ENCODE measurements at places on chromosomes 12 and 14.
A peak's percentile ranks its signal among the peaks of the same experiment; 100 is the strongest.

GRCh38 chr12:70379846-70380245, 13.8 kb downstream of the KCNMB4 start:
- H3K4me1 ChIP-seq = no peaks in the 10 kb centered on the region
- H3K27ac ChIP-seq = no peak overlapping the region
- no peak overlapping the region for H3K4me3 ChIP-seq
- H3K27me3 ChIP-seq = no peaks in the 10 kb centered on the region
- no peaks in the 10 kb centered on the region for H3K36me3 ChIP-seq

DNA sequence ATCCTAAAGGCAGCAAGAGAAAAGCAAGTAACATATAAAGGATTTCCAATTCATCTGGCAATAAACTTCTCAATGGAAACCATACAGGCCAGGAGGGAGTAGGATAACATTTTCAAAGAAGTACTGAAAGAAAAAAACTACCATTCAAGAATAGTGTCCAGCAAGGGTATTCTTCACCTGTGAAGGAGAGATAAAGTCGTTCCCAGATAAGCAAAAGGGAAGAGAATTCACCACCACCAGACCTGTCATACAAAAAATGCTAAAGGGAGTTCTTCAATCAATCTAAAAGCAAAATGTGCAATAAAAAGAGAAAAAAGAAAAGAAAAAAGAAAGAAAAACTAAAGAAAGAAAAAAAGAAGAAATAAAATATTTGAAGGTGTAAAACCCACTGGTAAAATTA, 228.9 kb upstream of the AMIGO2 start:
- H3K4me3 ChIP-seq = no peak overlapping the region
- H3K27ac ChIP-seq = no peak overlapping the region
- H3K4me1 ChIP-seq = no peaks in the 10 kb centered on the region
- no peak for DNase-seq
- no peaks in the 10 kb centered on the region for H3K36me3 ChIP-seq

DNA sequence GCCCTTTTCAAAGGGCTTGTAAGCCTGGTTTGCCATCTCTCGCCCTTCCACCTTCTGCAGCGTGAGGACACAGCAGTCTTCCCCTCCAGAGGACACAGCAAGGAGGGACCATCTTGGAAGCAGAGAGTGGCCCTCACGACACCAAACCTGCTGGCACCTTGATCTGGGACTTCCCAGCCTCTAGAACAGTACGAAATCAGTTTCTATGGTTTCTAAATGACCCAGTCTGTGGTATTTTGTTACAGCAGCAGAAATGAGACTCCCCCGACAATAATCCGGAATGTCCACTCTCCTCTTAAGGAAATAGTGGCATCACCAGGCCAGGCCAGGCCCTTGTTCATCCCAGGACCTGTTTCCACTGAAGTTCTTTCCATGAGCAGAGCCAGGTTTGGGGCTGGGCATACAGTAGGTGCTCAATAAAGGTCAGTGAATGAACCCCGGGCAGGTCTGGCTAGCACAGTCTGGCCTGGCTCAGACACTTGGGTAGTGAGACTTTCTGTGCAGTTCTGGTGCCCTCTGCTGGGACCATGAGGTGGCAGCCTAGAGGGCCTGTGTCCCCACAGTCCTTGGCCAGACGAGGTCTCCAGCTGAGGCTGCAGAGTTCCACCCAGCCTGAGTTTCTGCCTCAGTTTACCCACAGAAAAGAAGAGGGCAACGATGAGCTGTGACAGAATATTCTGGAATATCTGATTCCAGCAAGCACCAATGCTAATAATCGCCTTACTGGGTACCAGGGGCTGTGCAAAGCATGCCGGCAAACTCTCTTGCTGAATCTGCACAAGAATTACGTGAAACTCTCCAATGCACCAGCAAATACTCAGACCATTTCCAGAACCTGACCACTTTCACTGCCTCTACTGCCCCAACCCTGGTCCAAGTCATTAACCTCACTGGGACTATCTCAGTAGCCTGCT, 14.0 kb downstream of the ABCB9 start:
- H3K27me3 ChIP-seq = no peaks in the 10 kb centered on the region
- no peak overlapping the region for H3K4me3 ChIP-seq
- no peaks in the 10 kb centered on the region for H3K4me1 ChIP-seq
- H3K27ac ChIP-seq = no peak overlapping the region
- DNase-seq = peak; percentile 52
- H3K36me3 ChIP-seq = no peaks in the 10 kb centered on the region

DNA sequence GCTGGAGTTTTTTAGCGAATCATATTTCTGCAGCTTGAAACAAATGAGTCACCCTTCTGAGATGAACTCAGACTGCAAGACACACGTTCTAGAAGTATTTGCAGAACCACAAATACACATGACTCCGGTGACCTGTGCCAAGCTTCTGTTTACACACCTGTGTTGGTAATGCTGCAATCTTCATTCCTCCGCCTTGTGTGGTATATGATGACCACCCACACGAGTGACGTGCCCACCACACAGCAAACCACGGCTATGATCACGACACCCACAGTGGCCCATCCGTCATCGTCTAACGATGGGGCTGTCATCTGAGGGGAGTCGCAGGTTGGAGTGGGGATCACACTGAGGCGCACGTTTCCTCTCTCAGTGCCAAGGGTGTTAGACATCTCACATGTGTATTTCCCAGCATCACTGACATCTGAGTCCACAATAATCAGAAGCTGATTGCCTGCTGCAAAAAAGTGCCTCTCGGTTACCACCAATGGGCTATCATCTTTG, 43.0 kb downstream of the LRIG3 start:
- H3K27me3 ChIP-seq = no peaks in the 10 kb centered on the region
- no peak overlapping the region for H3K4me3 ChIP-seq
- DNase-seq = no peak
- H3K4me1 ChIP-seq = no peaks in the 10 kb centered on the region
- no peak overlapping the region for H3K27ac ChIP-seq

GRCh38 chr12:131047789-131048610, 94.3 kb downstream of the ADGRD1 start:
- DNase-seq = no peak
- no peaks in the 10 kb centered on the region for H3K36me3 ChIP-seq
- H3K27me3 ChIP-seq = no peaks in the 10 kb centered on the region
- H3K27ac ChIP-seq = no peak overlapping the region
- H3K4me3 ChIP-seq = no peak overlapping the region
- no peaks in the 10 kb centered on the region for H3K4me1 ChIP-seq

Measured in iPS DF 6.9 (cell line).